ENCODE measurements at places on chromosomes 2 and 18.

GRCh38 chr2:241645056-241645914 lies 7.8 kb downstream of the ATG4B start:
- DNase-seq: no peak

DNA sequence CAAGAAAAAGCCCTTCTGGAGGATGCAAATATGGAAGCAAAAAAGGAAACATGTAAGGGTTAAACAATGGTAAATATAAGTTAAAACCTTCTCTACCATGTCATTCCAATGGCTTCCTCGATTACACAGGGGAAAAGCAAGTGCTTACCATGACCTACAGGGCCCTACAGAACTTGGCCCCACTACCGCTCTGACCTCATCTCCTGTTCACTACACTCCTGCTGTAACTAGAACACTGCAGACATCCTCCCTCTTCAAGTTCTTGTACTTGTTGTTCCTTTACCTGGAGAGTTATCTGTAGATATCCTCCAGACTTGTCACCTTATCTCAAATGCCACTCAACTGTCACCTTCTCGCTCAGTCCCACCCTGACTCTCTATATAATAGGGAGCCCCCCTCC lies 194.6 kb downstream of the L3MBTL4 start:
- no peak for DNase-seq

DNA sequence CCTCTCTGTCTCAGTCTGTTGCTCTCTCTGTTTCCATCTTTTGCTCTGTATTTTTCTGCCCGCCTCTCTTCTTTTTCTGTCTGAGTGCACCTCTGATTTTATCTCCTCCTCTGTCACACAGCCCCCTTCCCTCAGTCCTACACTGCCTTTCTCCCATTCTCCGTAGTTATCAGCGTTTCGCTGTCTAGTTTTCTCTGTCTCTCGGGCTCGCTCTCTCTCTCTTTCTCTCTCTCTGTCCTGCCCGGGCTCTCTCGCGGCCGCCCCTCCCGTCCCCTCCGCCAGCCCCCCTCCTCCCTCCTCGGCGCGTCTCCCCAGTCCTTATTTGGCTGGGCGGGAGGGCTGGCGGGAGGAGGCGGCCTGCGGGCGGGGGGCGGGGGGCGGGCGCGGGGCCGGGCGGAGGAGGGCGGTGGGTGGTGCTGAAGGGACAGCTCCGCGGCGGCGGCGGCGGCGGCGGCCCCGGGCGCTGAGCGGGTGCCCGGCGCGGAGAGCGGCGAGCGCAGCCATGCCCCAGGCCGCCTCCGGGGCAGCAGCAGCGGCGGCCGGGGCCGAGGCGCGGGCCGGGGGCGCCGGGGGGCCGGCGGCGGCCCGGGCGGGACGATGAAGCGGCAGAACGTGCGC lies at the start of gene KCNK3:
TSS of gene KCNK3 (plus strand) at position 444 of the 618 bp plus-strand sequence. CDS start at position 598, 154 bp downstream.
- peak; percentile 40 for DNase-seq

GRCh38 chr18:27778925-27779324 lies 398.0 kb downstream of the CDH2 start:
- DNase-seq: no peak

DNA sequence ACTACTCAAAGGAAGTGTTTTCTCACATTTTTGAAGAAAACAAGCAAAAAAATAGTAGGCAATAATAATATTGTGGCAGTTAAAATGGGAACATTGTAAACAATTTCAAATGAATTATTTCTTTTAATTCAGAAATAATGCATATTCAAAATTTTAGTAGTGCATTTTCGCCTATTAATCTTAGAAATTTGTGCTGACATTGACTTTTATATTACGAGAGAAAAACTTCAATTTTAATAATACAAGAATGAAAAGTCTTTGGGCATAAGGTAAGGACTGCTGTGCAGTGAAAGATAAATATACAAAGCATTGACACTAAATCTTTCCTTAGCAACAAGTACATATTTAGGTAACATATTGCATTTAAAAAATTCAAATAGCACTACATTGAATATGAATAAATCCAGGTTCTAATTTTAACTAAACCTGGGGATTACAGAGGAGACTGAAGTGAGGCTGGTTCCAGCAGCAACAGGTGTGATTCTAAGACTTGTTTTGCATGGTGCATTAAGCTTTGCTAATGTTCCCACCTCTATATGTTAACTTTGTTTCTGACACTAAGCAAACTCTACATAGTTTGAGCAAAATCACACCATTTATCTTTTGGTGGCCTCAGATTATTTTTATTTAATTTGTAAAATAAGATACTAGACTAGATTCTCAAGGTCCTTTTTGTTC lies 40.5 kb downstream of the CALCRL start:
- no peak for DNase-seq

DNA sequence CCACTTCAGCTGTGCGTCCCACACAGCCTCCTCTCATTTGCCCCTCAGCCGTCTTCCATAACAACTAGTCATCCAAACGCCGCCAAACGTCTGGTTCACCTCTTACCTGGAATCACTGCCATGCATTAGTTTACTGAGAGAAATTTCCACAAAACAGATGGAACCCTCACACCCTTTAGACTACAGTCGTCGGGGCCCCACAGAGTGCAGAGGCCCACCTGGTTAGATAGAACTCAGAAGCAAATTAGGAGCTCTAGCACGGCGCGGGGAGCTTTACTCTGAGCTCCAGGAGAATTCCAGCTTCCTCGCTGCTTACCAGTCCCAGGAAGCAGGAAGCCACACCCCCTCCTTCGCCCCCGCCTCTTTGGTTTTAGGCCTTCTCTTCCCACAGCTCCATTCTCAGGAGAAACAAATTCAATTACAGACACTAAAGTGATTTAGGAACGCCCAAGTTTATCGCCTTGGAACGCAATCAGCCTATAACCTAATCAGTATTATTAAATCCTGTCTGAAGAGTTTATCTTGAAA lies 9.4 kb downstream of the RNU2-63P start:
- DNase-seq: no peak
